ENCODE measurements at places on chromosomes 7 and 10.

DNA sequence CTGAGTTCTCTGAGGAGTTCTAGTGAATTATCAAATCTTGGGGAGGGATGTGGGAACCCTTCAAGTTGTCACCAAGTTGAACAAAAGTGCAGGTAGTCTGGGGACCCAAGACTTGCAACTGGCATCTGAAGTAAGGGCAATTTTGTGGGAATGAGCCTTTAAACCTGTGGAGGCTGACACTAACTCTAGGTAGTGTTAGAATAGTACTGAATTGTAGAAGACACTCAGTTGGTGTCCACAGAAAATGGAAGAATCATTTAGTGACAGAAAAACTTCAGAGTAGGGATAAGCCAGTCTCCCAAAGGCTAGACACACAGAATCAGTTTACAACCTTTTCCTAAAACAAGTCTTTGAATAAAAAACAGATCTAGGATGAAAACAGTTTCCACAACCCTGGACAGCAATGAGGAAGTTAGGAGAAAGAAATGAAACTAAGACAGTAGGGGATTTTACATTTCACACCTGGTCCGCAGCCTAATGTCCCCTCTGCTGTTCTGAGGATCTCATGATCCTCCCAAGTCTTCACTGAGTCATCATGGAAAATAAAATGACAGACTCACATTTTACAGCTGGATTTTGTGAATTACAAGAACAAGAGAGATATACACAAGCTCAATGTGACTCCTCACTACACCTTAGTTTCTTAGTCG, 23.0 kb upstream of the ING3 start:
- no peak for DNase-seq

GRCh38 chr7:120273476-120273975, 551 bp downstream of the KCND2 start:
- DNase-seq = no peak

DNA sequence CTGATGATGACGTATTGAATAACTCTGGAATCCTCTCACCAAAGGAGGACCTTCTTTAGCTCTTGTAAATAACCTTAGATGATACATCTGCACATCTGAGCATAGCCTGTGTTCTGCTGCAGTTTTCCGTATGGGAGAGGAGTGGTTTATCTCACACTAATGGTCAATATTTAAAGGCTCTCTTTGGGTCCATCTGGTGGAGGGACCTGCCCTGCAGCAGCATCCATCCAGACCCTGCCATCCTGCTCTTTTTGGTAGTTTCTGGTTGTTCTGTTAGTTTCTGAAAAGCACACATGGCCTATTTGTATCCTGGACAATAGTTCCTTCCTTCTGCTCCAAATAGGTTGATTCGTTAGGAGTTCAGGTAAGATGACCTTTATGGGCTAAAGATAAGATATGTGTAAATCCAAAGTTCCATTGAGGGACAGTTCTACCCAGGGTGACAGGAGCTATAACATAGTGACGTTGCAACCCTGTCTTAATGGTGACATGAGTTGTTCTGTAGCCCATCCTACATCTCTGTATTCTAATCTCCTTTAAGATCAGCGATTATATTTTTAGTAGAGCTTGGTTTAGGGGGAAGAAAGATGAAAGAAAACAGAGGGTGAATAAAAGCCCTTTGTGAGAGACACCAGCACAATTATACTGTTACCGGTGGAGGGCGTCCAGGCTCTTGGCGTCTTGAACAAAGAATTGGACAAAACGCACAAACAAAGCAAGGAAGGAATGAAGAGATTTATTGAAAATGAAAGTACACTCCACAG, 60.0 kb upstream of the KLF14 start:
- DNase-seq = no peak

DNA sequence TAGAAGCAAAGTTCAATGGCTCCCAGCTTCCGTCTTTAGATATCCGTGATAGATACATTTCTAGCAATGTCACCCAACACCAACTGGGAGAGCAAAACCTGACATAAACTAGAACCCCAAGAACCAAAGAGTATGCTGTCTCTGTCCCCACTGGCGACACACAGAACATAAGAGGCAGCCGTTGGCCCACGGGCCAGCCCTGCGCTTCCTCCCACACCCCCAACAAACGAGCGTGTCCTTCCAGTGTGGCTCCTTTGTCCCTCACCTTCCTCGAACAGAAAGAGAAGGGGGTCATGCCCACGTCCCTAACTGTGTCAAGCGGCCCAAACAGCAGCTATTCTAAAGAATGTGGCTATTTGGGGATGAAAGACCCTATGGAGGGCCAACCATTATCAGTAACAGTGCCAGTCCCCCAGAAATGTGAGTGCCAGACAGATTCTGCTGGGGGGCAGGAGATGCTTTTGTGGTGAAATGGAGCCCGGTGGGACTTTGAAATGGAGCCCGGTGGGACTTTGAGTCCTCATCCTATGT, 171.9 kb downstream of the USP6NL start:
- no peak for DNase-seq

GRCh38 chr10:33869028-33869427, 534.6 kb upstream of the NRP1 start:
- DNase-seq = no peak

DNA sequence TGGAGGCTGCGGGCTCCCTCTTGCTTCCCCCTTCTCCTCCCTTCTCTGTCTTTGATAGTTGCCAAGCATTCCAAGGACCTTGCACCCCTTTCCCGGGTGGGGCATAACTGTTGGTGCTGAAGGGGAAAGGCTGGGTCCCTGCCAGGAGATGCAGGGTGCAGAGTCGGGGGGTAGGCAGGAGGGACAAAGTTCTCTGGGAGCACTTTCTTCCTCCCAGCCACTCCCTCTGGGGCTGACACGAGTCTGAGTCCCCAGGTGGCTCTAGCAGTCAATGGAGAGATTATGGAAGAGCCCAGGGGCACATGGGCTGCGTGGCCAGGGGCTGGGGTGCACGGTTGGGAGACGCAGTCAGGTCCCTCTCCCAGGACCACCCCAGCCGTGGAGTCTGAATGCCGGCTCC, 2.1 kb downstream of the CLDN15 start:
- DNase-seq = no peak

- peak; percentile 69 for DNase-seq
Observed at GRCh38 chr7:35801392-35802101, 690 bp downstream of the SEPTIN7 start.

DNA sequence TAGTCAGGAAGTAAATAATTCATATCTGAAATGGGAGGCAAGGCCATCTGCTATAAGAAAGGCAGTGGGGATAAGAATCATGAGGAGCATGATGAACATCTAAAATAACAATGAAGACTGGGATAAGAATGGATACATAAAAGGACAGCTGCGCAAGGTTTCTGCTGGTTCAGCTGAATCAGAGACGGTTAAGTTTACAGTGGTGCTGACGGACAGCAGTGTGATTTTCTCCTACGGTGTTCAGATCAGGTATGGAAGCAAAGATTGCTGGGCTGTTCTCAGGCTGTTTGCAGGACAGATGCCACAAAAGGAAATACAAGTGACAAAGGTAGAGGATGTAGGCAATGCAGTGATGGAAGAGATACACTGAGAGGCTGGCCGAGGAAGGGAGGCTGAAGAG, 8.4 kb downstream of the CYCS start:
- DNase-seq = no peak

DNA sequence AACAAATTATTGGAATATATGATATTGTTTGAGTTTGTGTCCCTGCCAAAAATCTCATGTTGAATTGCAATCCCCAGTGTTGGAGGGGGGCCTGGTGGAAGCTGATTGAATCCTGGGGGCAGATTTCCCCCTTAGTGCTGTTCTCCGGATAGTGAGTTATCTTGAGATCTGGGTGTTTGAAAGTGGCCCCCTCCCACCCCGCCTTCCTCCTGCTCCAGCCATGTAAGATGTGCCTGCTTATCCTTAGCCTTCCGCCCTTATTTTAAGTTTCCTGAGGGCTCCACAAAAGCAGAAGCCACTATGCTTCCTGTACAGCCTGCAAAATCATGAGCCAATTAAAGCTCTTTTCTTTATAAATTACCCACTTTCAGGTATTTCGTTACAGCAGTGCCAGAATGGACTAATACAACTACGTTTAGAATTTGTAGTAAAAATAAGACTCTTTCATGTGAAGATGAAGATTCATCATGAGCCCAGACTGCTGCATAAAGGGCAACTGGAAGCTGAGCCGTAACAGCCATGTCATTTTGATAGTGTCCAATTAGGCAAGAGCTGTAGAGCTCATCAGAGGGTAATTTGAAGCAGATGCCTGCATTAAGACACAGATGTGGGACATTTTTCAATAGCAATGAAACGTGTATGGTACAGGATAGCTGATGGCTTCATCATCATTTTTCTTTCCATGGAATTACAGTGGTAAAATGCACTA, 1007.2 kb downstream of the REEP3 start:
- no peak for DNase-seq

DNA sequence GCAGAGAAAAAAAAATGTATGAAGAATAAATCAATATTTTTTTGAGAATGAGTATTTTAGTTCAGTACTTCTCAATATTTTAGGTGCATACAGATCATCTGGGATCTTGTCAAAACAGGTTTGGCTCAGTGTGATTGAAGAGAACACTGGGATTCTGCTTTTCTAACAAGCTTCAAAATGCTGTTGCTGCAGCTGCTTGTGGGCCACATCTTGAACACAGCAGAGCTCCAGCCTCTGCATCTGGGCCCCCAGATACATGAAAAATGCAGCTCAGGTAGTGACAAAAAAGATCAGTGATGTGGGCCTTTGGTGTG, 1177.1 kb upstream of the C7orf33 start:
- DNase-seq = no peak

GRCh38 chr7:76327610-76328009, 25.1 kb downstream of the HSPB1 start:
- no peak for DNase-seq

DNA sequence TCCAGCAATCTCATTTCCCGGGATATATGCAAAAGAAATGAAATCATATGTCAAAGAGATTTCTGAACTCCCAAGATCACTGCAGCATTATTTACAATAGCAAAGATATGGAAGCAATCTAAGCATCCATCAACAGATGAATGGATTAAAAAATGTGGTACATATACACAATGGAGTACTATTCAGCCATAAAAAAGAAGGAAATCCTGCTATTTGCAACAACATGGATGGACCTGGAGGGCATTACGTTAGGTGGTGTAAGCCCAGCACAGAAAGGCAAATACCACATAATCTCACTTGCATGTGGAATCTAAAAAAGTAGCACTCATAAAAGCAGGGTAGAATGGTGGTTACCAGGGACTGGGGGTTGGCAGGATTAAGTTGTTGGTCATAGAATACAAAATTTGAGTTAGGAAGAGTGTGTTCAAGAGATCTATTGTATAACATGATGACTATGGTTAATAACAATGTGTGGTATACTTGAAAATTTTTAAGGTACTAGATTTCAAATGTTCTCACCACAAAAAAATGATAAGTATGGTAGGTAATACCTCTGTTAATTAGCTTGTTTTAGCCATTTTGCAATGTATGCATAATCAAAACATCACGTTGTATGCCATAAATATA, 32.9 kb upstream of the EIF5AL1 start:
- DNase-seq = no peak

GRCh38 chr7:134988161-134988560, 1.9 kb downstream of the AGBL3 start:
- DNase-seq = no peak

DNA sequence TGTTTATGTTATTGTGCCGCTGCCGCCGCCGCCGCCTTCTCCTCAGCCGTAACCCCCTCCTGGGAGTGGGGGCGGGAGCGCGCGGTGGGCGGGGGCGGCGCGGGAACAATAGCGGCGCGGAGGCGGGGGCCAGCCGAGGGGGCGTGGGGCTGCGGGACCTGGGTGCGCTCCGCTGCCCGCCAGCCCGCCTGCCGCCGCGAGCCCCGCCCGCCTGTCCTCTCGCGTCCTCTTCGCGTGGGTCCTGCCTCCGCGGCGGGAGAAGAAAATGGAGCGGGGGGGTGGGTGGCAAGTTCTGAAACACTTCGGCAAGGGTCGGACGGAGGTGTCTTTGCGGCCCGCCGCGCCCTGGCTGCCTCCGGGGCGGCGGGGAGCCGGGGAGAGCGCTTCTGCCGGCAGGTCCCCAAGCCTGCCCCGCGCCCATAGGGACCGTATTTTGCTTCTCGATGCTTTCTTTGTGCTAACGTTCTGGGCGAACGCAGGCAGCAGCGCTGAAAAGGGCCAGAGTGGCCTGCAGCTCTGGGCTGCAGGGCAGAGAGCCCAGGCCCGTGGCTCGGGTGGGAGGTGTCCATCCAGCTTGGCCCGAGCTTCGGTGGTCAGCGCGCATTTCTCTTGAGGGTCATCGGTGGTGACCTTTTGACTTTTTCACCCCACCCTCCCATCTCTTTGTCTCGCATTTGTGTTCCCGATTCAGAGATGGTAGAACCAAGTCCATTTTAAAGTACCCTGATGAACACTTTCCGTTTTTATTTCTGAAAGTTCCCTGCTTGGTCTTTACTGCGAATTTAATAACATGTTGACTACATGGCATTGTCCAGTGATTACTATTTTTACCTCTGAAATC, 613 bp downstream of the MAPK8 start:
- DNase-seq = peak; percentile 32

DNA sequence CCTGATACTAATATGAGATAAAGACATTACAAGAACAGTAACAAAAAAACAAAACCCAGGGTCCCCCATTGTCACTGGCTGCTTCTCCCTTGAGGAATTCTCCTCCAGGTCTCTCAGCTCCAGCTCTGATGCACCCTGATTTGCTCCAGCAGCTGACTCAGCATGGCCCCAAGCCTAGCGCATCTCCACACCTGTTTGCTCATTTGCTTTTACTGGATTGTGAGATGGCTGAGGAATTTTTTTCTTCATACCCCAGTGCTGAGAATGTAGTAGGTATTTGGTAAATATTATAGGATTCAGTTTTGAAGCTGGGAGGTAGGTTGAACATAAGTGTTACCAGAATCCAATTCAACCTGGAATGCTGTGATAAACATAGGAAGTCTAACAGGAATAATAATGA, 171.9 kb downstream of the PKD1L1 start:
- DNase-seq = no peak

- no peak for DNase-seq
Observed at GRCh38 chr7:148733496-148733895, 34.8 kb downstream of the CUL1 start.

DNA sequence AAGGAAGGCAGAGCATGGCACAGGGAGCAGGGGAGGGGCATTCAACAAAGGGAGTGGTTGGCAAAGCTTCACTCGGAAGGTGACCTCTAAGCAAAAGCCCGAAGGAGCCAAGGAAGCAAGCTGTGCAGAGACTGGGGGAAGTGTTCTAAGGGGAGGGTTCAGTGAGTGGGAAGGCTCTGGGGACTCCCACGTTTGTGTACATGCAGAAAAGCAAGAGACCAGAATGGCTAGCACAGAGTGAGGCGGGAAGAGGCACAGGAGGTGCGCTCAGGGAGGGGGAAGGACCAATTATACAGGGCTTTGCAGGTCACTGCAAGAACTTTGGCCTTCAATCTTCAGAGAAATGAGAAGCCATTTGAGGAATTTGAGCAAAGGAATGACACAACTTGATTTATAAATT, 7.4 kb downstream of the ARHGAP21 start:
- no peak for DNase-seq

DNA sequence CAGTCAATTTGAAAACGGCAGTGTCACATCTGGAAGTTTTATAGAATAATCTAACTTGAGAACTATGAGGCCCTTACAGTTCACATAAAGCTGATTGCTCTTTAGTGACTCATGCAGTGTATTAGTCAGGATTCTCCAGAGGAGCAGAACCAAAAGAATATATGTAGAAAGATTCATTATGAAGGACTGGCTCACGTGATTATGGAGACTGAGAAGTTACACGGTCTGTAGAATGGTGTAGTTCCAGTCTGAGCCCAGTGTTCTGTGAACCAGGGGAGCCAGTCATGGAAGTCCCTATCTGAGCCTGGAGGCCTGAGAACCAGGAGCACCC, 21.5 kb downstream of the RBM33 start:
- DNase-seq = no peak
